ENCODE measurements at places on chromosomes 6 and 20. TPM values are rescaled to one million over a fixed set of nuclear protein-coding genes. Genes with fewer than 3 reads are reported as not detected.

- no peak for DNase-seq
- no peaks in the 10 kb centered on the region for H3K4me1 ChIP-seq
- no peak overlapping the region for H3K27ac ChIP-seq
- peaks cover 30% of the 10 kb centered on the region for H3K36me3 ChIP-seq
These were observed 11.1 kb upstream of the FAM209A start for GRCh38 chr20:56513161-56514150.

DNA sequence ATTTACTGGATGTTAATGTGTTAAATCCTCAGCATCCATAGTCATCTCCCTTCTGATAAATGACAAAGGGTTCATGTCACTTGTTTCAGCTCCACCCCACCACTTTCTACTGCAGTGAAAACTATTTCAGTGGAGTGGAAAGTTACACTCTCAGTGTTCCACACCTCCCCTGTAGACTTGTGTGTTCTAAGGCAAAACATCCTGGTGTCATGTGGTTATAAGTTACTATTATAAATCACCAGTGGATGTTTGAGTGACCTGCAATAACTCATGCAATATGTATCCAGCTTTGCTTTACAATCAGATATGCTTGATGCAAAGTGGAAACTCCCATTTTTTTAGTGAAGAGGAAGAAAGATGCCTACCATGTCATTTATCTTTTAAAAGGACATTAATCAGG, 82.1 kb upstream of the LTV1 start:
- H3K27ac ChIP-seq, result no peak overlapping the region
- peaks cover 4% of the 10 kb centered on the region for H3K36me3 ChIP-seq
- H3K4me3 ChIP-seq, result no peak overlapping the region

GRCh38 chr6:155974811-155975323, 519.2 kb upstream of the NOX3 start:
- no peak overlapping the region for H3K4me3 ChIP-seq
- DNase-seq, result no peak
- H3K4me1 ChIP-seq, result peaks cover 3% of the 10 kb centered on the region
- no peaks in the 10 kb centered on the region for H3K27me3 ChIP-seq
- H3K27ac ChIP-seq, result no peak overlapping the region
- H3K36me3 ChIP-seq, result no peaks in the 10 kb centered on the region

GRCh38 chr20:20407891-20408805, 40.2 kb downstream of the INSM1 start:
- DNase-seq, result no peak
- no peak overlapping the region for H3K27ac ChIP-seq
- H3K36me3 ChIP-seq, result no peaks in the 10 kb centered on the region
- H3K4me1 ChIP-seq, result peaks cover 4% of the 10 kb centered on the region

- no peak for DNase-seq
- H3K27ac ChIP-seq, result no peak overlapping the region
- H3K4me1 ChIP-seq, result peaks cover 12% of the 10 kb centered on the region
- peaks cover 9% of the 10 kb centered on the region for H3K27me3 ChIP-seq
These were observed 11.0 kb upstream of the HINT3 start for GRCh38 chr6:125945378-125946141.

GRCh38 chr6:45947807-45948206, 67.9 kb downstream of the CLIC5 start:
- DNase-seq, result no peak
- no peak overlapping the region for H3K27ac ChIP-seq
- no peaks in the 10 kb centered on the region for H3K27me3 ChIP-seq
- H3K36me3 ChIP-seq, result peaks cover 2% of the 10 kb centered on the region

- peaks cover 40% of the 10 kb centered on the region for H3K36me3 ChIP-seq
- no peak overlapping the region for H3K4me3 ChIP-seq
- no peak overlapping the region for H3K27ac ChIP-seq
- no peaks in the 10 kb centered on the region for H3K27me3 ChIP-seq
- DNase-seq, result no peak
- H3K4me1 ChIP-seq, result peaks cover 17% of the 10 kb centered on the region
These were observed 138.5 kb upstream of the AKAP12 start for GRCh38 chr6:151101161-151101815.

- H3K36me3 ChIP-seq, result peaks cover 17% of the 10 kb centered on the region
- H3K27ac ChIP-seq, result peak overlapping the region; percentile 83
- peak overlapping the region; percentile 96 for H3K4me3 ChIP-seq
- no peaks in the 10 kb centered on the region for H3K27me3 ChIP-seq
- peaks cover 41% of the 10 kb centered on the region for H3K4me1 ChIP-seq
- peak; percentile 46 for DNase-seq
These were observed 476 bp downstream of the MEA1 start for GRCh38 chr6:43013097-43013842.

DNA sequence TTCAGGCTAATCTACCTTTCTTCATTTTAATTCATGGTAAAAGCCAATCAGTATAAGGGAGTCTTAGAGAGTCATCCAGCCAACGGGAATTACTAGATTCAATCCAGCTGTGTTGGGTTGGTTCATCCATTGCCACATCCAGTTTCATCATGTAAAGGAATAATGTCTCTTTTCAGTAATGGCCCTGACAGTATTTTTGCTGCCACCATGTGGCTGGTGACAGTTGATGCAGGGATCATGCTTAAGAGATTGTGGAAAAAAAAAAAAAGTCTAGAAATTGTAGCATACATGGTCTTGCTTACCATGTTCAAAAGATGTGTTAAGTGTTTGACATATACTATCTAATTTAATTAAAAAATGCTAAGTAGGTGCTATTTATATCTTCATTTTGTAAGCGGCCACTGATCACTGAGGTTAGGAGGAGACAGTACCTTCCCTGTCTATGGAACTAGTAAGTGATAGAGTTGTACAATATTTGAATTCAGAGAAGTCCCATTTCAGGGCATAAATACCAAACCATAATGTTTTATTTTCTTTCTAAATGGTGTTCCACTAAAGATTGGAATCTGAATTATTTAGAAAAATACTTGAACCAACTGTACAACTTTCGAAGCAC, 135.9 kb downstream of the KHDRBS2 start:
- no peak for DNase-seq
- H3K36me3 ChIP-seq, result no peaks in the 10 kb centered on the region
- H3K27me3 ChIP-seq, result no peaks in the 10 kb centered on the region
- no peak overlapping the region for H3K4me3 ChIP-seq
- no peak overlapping the region for H3K27ac ChIP-seq

DNA sequence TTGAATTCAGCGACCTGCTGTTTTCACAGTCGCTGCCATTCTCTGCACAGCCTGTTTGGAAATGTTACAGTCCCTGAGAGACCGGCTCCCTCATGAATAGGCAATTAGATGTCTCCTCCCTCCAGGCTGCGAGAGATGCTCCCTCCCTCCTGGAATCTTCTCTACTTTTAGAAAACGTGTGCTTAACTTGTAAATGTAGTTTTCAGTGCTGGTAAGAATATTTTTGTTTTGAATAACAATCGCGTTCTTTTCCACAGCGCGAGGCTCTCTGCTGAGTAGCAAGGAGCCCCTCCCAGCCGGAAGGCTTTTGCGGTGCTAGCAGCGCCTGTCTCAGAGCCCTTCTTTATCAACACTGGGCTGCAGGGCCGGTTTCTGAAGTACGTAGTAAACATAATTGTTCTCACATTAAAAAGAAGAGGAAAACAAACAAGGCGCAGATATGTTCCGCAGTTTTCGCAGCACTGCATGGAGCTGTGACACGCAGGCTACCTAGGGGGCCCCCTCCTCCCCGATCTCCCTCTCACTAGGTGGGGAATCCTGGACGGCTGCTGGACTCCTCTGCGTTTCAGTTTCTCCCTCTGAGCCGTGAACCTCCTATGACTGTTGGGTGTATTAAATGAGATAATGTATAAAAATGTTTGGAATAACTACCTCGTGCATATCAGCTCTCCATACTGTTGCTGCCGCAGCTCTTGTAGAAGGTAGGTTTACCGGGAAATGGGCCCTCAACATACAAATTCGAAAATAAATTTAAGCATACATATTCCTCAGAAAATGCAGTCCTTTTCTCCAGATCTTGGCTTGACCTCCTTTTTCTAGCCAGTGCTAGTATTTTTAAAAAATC, 79.0 kb upstream of the SPACA1 start:
- H3K4me3 ChIP-seq, result no peak overlapping the region
- H3K27ac ChIP-seq, result no peak overlapping the region
- peak; percentile 52 for DNase-seq

DNA sequence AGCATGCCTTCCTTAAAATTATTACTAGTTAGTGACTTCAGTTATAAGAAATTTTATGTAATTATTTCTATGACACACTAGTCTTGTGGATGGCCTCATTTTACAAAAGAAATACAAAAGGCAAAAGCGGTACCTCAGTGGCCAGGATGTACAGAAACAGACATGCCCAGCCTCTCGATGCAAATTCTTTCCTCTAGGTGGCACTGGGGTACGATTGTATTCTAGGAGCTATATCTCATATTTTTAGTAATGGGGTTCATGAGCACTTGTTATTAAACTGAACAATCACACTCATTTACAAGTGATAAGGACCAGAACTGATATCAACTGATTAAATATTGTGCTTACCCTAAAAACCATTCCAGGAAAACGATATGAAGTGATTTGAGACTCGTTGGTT, 59.8 kb downstream of the SOD2 start:
- DNase-seq, result no peak
- no peak overlapping the region for H3K27ac ChIP-seq
- no peaks in the 10 kb centered on the region for H3K36me3 ChIP-seq
- H3K4me3 ChIP-seq, result no peak overlapping the region
- H3K4me1 ChIP-seq, result no peaks in the 10 kb centered on the region

GRCh38 chr20:41359541-41360011, 7.0 kb downstream of the EMILIN3 start:
- DNase-seq, result no peak
- H3K4me1 ChIP-seq, result no peaks in the 10 kb centered on the region
- no peak overlapping the region for H3K27ac ChIP-seq
- H3K4me3 ChIP-seq, result no peak overlapping the region
- no peaks in the 10 kb centered on the region for H3K27me3 ChIP-seq

- DNase-seq, result no peak
- H3K27ac ChIP-seq, result no peak overlapping the region
- peaks cover 4% of the 10 kb centered on the region for H3K27me3 ChIP-seq
- H3K36me3 ChIP-seq, result no peaks in the 10 kb centered on the region
- H3K4me1 ChIP-seq, result peaks cover 12% of the 10 kb centered on the region
- H3K4me3 ChIP-seq, result no peak overlapping the region
These were observed 36.9 kb downstream of the CEBPB start for GRCh38 chr20:50227506-50227905.

- peaks cover 48% of the 10 kb centered on the region for H3K4me1 ChIP-seq
- peaks cover 38% of the 10 kb centered on the region for H3K36me3 ChIP-seq
- H3K27ac ChIP-seq, result peak overlapping the region; percentile 66
These were observed 12.0 kb downstream of the RTN4IP1 start for GRCh38 chr6:106617302-106617701.

DNA sequence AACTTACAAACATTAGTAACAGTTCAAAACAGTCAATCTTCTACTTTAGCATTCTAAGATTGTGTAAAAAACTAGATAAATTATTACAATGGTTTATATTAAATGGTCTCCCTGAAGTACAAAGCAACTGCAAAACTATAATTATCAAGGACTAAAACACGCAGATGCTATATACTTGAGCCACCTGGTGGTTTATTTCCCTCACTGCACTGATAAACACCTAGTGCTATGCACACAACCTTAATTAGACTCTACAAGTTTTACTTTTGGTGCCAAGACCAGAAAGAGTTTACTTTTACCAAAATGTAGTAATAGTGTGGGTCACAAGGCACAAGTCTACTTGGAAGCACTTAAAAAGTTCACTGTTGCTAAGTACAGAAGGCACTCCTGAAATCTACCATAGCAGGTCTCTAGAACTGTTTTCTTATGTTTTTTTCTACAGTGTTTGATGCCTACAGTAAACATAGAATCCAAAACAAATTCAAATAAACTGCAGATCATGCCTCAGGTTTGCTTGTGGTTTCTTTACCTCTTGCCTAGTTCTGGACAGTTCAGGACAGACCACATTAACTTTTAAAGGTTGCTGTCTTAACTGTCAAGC, 49.2 kb downstream of the GMDS start:
- no peak for DNase-seq
- no peaks in the 10 kb centered on the region for H3K4me1 ChIP-seq
- no peaks in the 10 kb centered on the region for H3K27me3 ChIP-seq
- no peak overlapping the region for H3K4me3 ChIP-seq

GRCh38 chr6:139713900-139714506, 339.6 kb upstream of the CITED2 start:
- no peaks in the 10 kb centered on the region for H3K4me1 ChIP-seq
- H3K27ac ChIP-seq, result no peak overlapping the region
- no peaks in the 10 kb centered on the region for H3K27me3 ChIP-seq
- DNase-seq, result no peak
- no peaks in the 10 kb centered on the region for H3K36me3 ChIP-seq

GRCh38 chr6:53795702-53796450, 1.1 kb downstream of the LRRC1 start:
- no peak overlapping the region for H3K27ac ChIP-seq
- H3K36me3 ChIP-seq, result peaks cover 3% of the 10 kb centered on the region
- peaks cover 24% of the 10 kb centered on the region for H3K4me1 ChIP-seq

DNA sequence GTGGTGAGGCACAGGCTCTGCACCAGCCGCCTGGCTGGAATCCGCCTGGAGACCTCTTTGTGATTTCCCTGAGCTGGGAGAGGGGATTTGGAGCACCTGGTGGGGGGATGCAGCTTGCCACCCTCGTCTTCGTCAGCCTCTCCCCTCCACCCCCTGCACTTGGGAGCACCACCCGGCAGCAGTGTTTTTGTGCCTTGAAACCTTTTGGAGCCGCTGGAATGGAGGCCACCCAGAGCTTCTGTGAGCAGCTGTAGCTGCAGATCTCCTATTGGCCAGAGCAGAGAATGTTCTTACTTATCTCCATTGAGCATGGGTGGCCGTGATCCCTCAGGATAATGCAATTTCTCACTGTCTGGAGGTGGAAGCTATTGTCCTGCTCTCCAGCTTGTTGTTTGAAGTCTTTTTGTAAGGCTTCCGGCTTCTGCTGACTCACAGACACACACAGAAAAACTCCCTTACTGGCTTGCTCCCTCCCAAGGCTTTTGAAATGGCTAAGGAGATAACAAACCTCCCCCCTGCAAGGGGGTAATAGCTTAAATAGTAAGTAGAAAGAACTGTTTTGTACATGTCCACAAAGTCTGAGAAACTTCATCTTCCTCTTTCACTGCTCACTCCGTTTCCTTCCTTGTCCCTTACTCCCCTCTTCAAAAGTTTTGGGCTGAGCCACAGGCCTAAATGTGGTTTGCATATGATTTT, 271.2 kb downstream of the PRL start:
- H3K27ac ChIP-seq, result no peak overlapping the region
- DNase-seq, result no peak
- peaks cover 1% of the 10 kb centered on the region for H3K36me3 ChIP-seq
- H3K4me3 ChIP-seq, result no peak overlapping the region
- no peaks in the 10 kb centered on the region for H3K27me3 ChIP-seq

The GNAS-AS1 gene
- 0.89 TPM for total RNA-seq

The SMLR1 gene
- total RNA-seq, result not detected

The ARMC2 gene
- 19.2 TPM for total RNA-seq

The OR2J2 gene
- total RNA-seq, result not detected

The SEMG1 gene
- total RNA-seq, result not detected

The TTLL9 gene
- not detected for total RNA-seq

The TBXT gene
- total RNA-seq, result not detected

The C6orf15 gene
- not detected for total RNA-seq

The CRISP2 gene
- total RNA-seq, result not detected

The CDH4 gene
- total RNA-seq, result 0.02 TPM

The MYLK2 gene
- 0.42 TPM for total RNA-seq

All from activated CD8-positive, alpha-beta memory T cell treated with anti-CD3 and anti-CD28 coated beads, Interleukin-2, amount 10 ng/mL, durations not matched to agents 7 days and 5 days (primary cell).